ENCODE measurements at places on chromosomes 2 and 18.
A peak's percentile ranks its signal among the peaks of the same experiment; 100 is the strongest.

- no peak for DNase-seq
These were observed 119.1 kb upstream of the PELI1 start for GRCh38 chr2:64263315-64263714.

- DNase-seq: no peak
These were observed 6.9 kb upstream of the GPR17 start for GRCh38 chr2:127639111-127639474.

- DNase-seq: no peak
These were observed 9.0 kb downstream of the SETBP1 start for GRCh38 chr18:44689736-44690135.

DNA sequence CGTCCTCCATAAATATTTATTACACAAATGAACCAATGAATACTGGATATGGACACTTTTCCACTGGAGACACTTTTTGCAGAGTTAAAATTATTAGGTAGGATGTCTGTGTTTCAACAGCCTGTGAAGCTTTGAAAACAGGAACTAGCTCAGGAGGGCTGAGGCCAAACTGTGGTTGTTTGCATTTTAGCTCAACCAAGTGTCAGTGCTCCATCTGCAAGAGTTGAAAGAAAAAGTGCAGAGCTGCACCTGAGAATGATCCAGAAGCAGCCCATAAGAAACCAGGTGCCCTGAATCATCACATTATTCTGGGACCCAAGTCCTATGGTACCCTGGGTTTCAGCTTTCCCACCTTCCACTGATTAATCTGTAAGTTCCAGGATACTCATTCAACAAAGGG lies 180.4 kb downstream of the TRIB2 start:
- DNase-seq: no peak

DNA sequence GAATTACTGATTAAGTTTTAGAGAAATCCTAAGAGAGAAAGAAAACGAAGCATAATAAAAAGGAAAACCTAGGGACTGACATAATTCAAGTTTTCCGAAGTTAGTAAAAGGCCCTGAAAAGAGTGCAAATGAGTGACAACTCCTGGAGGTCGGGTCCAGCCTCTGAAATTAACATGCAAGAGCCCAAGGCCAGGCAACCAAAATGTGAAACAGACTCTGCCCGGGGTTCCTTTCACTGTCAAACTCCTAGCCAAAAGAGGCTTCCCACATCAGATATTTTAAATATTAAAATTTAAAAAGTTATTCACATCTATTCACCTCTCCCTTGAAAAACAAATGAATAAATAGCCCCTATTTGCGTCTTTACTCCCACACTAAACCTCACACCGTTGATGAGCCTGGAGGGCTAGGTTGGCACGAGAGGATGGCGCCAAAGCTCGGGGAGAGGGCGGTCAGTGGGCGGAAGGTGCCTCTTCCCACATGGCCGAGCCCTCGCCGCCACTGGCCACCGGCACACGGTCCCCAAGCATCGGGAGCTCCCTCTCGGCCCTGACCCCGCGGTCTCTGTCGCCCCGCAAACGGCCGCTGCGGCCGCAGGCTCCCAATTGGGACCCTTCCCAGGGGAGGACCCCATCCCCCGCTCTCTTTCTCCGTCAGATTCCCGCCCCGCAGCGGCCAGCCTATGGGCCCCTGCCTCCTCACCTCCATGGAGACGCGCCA lies 630 bp downstream of the PPM1G start:
- no peak for DNase-seq

GRCh38 chr2:60051991-60052390 lies 501.5 kb downstream of the BCL11A start:
- no peak for DNase-seq

GRCh38 chr2:126359494-126359893 lies 296.5 kb upstream of the GYPC start:
- no peak for DNase-seq

- DNase-seq: no peak
These were observed 82.7 kb downstream of the ZFP36L2 start for GRCh38 chr2:43143756-43144155.

DNA sequence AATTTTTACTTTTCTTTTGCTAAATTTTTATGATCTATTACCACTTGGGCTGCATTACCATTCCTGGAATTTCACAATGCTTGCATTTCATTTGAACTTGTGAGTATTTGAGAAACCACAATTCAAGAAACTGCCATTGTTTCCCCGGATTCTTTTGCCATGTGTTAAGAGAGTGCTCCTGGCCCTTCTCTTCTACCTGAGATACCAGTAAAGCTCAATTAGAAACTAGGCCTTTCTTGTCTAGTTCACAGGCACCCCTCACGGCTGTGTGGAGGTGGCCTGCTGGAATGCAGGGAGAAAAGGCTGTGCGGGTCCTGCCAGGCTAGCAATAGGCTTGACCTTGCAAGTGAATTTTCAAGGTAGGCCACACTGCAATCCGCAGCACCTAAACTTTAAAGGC lies 40.8 kb downstream of the ZEB2 start:
- no peak for DNase-seq

GRCh38 chr2:41194230-41194629 lies 742.3 kb upstream of the SLC8A1 start:
- peak; percentile 54 for DNase-seq

DNA sequence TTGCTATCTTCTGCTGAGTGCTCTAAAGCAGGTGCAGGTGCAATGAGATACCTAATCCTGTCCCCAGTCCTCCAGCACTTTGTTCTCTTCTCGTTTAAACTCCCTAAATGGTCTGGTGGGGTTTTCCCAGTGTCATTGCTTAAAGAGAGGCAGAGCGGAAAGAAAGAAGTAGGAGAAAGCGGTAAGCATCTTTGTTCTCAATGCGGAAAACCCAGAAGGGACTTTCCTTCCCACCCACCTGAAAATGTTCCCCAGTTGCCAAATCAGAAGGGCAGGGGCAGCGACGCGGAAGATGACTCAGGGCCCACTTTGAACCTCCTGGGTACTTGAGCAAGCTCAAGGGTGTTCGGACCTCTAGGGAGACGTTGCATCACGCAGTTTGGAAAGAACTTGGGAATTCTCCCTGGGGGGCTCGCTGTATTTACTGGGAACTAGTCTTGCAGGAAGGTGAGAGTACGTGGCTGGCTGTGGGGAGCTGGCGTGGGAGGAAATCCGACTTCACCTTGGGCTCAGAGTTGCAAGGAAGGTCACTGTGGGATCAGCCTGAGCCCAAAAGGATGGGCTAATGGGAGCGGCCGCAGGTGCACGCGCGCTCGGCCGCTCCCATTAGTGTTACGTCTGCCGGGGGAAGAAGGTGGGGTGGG lies 589 bp upstream of the SGPP2 start:
- no peak for DNase-seq

- no peak for DNase-seq
These were observed 142.4 kb downstream of the CAPN13 start for GRCh38 chr2:30664761-30665358.

- DNase-seq: no peak
These were observed 1023.7 kb downstream of the BCL11A start for GRCh38 chr2:59529726-59530125.

DNA sequence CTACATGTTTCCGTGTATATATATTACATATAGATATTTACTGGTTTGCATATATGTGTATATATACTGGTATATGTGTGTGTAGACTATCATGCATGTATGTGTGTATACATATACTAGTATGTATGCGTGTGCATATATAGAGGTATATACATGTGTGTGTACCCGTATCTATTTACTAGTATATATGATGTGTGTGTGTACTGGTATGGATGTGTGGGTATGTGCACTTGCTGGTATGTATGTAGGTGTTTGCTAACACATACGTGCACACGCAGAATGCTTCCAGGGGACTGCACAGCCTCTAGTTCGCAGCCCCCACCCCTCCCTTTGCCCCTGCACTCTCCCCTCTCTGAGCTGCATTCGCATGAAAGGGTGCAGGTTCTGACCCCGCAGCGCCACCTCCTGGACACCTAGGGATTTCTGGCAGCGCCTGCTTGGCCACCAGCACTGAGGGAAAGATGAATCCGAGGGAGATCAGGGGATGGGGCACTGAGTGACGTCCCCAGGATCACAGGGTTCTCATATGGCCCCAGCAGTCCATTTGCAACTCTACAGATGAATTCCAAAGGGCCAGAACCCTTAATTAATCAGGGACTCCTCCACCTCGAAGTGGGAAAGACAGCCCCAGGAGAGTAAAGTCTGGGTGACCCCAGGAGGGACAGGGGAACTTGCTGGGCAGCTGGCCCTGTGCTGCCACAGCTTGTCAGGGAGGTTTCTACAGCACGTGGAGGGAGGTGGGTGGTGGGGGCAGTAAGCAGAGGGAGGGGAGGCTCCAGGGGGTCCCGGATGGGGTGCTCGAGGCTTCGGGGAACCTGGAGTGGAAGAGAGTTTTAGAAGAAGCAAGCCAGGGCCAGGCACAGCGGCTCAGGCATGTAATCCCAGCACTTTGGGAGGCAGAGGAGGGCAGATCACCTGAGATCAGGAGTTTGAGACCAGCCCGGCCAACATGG lies 66.8 kb upstream of the ASAP2 start:
- peak; percentile 90 for DNase-seq

DNA sequence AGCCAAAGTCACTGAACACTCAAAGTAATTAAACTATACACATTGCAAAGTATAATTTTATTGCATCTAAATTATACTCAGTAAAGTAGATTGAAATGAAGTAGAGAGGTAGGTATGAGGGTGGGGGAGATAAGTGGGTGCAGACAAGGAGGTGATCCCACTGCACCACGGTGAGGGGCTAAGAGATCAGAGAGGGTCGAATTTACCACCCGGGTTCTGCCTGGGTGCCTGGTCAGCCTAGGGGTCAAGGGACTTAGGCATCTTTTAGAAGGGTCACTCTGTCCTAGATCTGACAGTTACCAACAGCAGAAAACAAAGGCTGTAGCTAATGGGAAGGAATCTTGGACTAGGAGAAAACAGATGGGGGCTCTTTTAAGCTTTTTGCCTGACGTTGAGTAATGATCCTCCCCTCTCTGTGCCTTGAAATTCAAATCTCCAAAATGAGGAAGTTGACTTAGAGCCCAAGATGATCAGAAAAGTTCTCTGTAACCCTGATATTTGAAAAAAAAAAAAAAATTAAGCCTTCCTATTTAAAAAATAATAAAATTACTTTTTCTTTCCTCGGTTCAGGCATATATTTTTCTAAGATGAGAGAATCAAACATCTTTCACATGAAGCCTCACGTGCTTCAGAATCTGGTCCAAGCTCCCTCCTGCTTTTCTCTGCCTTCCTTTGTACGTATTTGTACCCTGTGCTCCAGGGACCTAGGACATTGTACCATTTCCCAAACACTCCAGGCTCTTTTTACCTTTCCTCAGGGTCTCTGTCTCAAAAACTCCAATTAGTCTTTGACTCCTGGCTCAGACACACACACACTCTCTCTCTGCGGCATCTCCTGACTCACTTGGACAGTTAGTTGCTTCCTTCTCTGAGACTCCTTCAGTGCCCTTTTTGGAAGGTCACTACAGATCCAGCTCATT lies 353.9 kb downstream of the CYRIA start:
- DNase-seq: no peak

DNA sequence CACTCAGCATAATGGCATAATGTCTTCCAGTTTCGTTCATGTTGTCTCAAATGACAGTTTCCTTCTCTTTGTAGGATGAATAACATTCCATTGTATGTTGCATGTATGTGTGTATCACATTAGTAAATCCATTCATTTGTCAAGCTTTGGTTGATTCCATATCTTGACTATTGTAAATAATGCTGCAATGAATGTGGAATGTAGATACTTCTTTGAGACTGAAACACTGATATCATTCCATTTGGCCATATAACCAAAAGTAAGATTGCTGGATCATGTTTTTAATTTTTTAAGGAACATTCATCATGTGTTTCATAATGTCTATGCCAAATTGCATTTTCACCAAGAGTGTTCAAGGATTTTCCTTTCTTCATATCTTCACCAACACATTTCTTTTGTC lies 1711.4 kb upstream of the PIK3C3 start:
- no peak for DNase-seq

GRCh38 chr18:76275727-76276313 lies 219.2 kb downstream of the ZNF516 start:
- no peak for DNase-seq

DNA sequence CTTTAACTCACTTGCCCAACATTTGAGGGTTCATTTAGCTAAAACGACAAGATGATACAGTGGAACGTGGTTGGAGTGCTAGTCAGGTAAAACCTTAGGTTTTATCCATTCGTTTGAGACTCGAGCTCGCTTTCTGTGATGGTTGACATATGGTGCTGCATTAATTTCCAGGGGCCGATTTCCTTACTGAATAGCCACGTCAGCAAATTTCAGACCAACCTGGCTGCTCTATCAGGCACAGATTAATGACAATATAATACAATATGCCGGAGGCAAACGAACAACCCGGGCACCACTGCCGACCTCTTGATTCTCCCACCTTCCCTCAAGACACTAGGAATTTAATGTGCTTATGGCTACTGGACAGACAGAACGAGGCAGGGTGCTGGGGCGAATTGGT lies 42.0 kb downstream of the NABP1 start:
- DNase-seq: no peak

DNA sequence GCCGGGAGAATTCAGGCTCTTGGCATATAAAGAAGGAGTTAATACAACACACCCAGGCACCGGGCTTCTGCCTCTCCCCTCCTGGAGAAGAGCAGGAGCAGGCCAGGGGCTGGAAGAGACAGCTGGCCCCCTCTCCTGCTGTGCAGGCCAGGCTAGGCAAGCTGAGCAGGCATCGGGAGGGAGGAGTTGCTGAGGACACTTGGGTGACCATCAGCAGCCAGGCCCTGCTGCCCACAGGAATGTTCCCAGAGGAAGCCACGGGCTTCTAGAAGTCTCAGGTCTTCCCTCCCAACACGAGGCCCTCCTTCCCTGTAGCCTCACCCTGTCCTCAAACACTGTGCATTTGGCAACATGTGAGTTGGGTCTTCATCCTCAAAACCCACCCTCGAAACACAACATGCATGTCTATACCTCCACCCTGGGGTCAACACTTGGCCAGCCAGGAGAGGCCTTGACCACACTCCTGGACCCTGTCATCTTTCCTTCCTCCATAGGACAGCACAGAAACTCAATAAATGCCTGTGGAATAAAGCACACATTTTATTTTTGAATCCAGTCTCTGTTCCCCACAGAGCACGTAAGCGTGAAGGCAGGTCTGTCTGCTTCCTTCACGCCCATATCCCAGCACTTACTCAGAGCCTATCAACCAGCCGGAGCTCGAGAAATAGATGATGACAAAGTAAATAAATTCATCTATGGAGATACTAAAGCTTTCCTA lies 433.8 kb upstream of the ID2 start:
- no peak for DNase-seq

- no peak for DNase-seq
These were observed 26.7 kb downstream of the ZEB2 start for GRCh38 chr2:144493027-144493809.
